Stromal cell of bone marrow (primary cell): ENCODE measurements at places on chromosomes 13 and 19.
A peak's percentile ranks its signal among the peaks of the same experiment; 100 is the strongest.

DNA sequence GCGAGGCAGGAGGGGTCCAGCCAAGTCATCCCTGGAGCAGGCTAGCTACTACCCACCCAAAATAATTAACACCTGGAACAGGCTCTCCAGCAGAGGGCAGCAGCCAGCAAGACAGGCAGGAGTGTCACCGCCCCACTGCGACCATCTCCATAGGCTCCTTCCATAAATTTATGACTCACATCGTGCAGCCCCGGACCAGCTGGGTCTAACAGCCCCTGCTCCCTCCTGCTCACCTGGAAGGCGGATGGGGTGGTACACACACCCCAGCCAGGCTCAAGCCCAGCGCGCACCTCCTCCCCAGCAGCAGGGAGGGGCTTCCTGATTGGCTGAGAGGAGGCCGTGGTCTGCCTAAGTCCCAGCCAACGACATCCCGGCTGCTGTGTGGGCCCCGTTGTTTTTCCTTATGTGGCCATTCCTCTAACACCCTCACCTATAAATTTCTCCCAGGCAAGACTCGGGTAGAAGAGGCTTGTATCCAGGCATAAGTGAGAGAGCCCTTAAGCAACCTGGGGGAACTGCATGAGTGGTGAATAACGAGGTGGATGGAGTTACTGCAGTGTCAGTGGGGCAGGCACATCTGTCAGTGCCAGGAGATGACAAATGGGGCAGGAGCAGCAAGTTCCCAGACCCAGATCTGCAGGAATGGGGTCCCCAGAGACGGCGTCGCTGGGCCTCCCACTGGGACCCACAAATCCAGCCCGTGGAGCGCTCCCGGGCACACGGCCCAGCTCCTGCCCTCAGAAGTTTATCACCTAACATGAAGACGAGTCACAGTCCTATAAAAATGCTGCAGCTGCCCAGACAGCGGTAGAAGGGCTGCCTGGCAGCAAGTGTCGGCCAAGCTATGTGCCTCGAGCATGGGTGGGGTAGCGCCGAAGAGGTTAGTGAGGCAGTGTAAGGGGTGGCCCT, 43.1 kb downstream of the CEBPG start:
- DNase-seq: no peak

DNA sequence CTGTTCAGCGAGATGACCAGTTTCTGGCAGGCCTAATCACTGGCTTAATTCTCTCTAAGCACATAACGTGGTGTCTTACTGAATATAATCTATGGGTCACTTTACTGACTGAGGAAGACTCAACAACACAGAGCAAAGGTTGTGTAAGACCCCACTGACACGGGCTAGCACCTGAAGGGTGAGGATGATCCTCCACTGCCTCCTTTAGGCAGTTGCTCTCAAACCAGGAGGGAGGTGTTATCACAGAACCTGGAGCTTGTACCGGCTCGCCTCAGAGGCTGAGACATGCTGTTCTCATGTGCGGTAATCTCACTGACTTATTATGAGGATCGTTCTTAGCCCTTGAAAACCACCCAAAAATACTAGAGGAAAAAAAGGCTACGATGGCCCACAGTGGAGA, 28.3 kb downstream of the RCBTB2 start:
- DNase-seq: no peak

DNA sequence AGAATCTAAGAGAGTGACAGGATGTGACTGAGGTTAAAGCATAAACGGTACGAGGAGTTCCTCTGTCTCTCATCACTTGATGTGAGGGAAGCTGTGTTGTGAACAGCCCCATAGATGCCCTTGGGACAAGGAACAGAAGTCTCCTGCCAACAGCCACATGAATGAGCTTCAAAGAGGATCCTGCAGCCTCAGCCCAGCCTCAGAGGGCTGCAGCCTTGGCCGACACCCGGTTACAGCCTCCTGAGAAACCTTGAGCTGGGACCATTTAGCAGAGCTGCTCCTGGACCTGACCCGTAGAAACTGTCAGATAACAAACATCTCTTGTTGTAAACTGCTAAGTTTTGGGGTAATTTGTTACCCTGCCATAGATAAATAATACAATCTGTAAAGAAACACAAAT, 54.2 kb downstream of the CCNE1 start:
- no peak for DNase-seq

GRCh38 chr13:51771418-51772104, 32.4 kb downstream of the DHRS12 start:
- DNase-seq: no peak

DNA sequence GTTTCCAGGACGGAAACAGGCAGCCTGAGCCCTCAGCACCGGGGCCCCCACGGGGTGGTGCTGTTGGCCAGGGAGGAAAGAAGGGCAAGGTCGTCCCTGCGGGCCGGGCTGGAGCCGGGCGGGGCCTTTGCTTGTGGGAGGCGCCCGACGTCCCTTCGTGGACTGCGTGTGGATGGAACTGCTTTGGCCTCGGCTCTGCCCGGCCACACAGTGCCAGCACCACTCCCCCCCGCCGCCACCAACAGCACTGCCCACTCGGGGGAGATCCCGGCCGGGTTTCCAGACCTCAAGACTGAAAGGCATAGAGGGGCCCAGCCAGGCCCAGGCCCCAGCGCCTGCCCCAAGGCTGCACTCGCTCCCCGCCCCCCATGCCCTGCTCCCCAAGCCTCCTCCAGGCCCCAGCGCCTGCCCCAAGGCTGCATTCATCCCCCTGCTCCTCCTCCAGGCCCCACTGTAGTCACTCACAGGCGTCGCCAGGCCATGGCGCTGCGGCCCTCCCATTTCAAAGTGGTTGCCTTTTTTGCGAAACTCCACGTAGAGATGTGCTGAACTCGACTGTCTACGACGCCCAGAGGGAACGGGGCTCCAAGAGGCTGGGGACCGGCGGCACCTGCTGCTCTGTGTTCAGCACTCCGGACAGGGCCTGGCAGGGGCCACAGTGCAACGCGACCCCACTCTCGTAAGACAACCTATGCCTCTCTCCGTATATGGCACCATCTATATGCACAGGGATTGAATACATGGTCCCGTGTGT, 22.5 kb downstream of the C13orf46 start:
- peak; percentile 50 for DNase-seq

DNA sequence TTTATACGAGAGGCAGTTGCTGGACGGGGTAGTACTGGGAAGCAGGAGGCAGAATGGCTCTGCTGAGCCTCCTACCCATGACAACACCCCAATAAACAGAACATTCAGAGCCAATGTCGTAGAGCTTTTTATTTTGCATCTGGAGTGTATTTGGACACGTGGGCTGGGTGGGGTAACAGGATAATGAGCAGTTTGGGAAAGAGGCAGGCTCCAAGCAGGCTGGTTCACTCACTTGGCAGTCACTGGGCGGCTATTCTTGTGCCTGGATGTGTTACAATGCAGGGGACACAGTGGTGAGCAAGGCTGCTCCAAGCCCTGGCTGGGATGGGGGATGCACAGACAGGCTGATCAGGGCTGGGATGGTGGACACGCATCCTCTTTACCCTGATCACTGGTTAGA, 9.5 kb downstream of the ACTMAP start:
- peak; percentile 83 for DNase-seq

GRCh38 chr13:59746291-59746962, 417.3 kb downstream of the DIAPH3 start:
- DNase-seq: peak; percentile 66

GRCh38 chr13:106617561-106617960, 49.6 kb upstream of the ARGLU1 start:
- peak; percentile 31 for DNase-seq

GRCh38 chr19:50383001-50383851, 921 bp upstream of the POLD1 start:
- DNase-seq: no peak

GRCh38 chr13:92823059-92823458, 403.5 kb upstream of the GPC6 start:
- DNase-seq: no peak

DNA sequence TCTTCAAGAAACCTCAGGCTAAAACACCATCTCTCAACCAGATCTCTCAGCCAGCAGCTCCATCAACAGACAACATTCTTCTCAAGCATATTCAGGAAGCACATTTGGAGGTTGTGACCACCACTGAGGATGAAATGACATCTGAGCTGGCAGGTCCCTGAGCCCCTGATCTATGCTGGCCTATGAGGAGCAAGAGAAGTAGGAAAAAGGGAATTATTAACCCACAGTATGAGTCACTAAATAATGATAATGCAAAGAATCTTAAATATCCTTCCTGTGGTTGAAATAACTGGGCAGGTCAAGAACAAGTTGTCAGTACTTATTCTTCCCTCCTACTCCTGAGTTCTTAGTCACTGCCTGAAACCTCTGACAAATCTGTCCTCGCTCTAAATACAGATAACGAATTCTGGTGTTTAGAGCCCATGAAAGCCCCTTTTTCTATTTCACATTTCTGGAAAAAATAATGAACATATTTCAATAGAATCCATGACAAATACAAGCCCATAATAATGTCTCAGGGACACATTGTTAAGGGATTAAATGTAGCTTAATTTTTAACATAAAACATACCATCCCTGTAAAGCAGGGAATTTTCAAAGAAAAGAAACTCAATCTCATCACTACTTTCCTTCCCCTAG, 225.8 kb upstream of the IRS2 start:
- peak; percentile 46 for DNase-seq
